ENCODE measurements at places on chromosomes 3 and 15.

DNA sequence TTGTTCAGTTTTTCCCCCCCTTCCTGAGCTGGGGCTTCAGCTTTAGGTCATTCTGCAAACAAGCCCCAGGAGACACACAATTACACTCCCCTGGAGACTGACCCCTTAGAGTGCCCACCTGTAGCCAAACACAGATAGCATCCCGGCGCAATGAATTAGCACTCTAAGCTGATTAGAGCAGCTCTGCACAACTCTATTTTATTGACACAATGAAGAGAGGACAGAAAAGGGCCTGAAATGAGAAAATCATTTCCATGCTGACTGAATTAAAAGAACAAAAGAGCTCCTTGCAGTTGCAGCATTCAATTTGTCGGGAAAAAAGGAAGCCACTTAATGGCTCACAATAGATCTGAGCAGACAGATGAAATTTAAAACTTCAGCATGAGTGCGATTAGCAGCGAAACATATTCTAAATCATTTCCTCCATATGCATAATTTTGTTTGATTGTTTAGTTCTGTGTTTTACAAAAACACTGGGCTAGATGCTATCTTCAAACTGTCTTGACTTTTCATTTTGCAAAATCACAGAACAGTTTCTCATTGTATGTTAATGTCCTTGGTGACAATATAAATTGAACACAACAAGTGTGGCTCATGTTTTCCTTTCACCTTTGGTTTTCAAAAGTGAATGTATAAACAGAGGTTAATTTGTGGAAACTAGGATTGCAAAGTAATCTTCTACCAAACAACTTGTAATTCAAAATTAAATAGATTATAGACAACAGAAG, 308.6 kb downstream of the MECOM start:
- DNase-seq, result no peak

GRCh38 chr3:139687431-139687830, 9.7 kb upstream of the NMNAT3 start:
- DNase-seq, result no peak

GRCh38 chr3:13125092-13126015, 52.1 kb upstream of the IQSEC1 start:
- DNase-seq, result no peak

DNA sequence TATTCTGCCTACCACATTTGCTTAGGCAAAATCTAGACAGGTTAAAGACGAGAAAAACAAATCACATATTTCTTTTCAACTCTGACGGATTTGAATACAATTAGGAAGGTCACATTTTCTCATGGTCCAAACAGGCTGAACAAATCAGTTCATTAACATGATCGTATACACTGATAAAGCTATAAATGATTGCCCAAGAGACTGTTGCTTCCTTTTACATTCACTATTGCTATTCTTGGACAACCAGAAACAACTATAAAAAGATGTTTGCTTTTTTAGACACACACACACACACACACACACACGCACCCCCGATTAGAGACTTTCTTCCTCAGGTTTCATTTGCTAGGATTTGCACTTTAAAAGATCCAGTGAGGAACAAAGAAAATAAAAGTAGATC, 122.3 kb upstream of the BHLHE40 start:
- no peak for DNase-seq

DNA sequence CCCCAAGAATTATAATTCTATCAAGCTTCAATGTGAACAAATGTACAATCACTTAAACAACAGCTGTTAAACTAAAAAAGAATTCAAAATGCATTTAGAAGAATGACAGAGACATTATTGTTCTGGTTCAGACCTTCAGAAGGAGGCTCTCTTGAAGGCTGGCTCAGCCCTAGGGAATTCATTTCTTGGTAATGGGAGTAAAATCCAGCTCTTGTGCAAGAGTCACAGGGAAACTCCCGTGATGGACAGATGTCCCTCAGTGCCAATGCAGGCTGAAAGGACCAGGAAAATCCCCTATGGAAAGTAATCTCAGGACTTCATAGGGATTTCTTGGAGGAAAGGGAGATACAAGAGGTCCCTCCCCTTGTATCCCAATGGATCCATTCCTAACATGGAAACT, 149.9 kb upstream of the STT3B start:
- no peak for DNase-seq

DNA sequence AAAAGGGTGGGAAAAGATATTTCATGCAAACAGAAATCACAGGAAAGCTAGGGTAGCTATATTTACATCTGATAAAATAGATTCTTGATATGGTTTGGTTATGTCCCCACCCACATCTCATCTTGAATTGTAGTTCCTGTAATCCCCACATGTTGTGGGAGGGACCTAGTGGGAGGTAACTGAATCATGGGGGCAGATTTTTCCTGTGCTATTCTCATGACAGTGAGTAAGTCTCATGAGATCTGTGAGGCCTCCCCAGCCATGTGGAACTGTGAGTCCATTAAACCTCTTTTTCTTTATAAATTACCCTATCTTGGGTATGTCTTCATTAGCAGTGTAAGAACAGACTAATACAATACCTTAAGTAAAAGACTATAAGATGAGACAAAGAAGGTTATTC, 558.1 kb downstream of the RSL24D1 start:
- no peak for DNase-seq

DNA sequence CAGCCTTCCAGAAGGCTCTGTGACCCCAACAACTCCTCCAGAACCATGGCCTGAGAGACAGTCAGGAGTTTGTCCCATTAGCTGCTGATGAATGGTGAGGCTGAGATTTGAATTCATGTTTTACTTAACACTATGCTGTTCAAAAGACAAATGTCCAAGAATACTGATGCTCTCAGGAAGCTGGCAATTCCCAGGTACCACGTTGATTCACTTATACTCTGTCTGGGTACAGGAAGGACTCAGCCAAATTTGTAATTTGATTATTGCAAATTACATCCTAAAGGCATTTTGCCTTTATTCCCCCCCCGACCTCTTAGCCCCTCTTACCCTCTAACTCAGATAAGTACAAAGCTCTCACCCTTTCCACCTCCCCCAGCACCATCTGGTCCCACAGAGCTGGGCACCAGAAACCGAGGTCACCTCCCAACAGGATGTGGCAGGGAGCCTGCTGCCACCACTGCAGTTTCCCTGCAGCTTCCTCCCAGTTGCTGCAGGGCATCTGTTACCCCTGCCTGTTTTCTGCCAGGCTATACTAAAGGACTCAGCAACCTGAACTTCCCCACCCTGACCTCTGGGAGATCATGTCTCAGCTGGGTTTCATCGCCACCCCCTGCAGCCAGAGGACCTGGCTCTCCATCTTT, 33.6 kb downstream of the EAF1 start:
- DNase-seq, result no peak

- DNase-seq, result no peak
Measured at GRCh38 chr3:127790882-127791183, 31.5 kb downstream of the MGLL start.

DNA sequence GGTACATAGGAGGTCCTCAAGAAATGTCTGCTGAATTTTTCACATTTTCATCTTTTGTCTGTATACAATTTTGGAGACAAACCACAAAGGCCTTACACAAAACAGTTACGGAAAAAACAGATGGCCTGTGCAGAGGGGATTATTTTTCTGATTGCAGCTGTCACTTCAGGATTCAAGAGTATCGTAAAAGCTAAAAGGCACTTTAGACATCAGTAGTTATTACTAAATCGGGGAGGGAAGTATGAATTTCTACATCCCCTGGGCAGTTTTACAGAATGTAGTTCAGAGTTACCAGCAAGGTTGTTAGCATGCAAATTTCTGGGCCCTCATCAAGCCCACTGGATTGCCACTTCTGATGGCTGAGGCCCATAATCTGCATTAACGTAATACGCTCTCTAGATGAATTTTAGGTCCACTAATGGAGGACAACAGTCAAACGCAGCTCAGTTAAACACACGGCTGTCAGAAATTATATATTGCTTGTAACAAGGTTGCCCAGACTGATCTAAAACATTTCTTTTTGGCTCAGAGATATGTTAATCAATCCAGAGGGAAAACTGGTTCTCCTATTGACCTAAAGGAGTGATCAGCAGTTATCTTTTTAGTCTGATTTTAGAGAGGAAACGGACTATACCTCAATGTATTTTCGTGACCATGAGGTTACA, 1.1 kb downstream of the RIOX2 start:
- DNase-seq, result no peak
